ENCODE measurements at places on chromosomes 5 and 9. TPM values are rescaled to one million over a fixed set of nuclear protein-coding genes. Genes with fewer than 3 reads are reported as not detected.

The GPRIN1 gene
- total RNA-seq, result 0.56 TPM

DNA sequence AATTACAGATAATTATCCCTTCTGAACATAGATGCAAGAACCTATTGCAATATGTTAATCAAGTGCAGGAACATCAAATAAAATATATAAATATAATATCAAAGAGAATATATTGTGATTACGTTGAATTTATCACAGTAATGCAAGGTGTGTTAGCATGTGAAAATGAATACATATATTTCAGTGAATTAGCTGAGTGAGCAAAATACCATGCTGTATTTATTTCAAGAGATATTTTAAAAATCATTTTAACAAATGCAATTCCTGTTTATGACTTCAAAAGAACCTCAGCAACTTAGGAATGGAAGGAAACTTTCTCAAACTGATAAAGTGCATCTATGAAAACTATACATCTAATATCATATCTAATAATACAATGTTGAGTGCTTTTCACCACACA is 856.9 kb upstream of the PTPRD start:
- DNase-seq, result no peak

The GHR gene
- 12.8 TPM for total RNA-seq

GRCh38 chr9:30591461-30591860 is 1793.0 kb upstream of the ACO1 start:
- no peak for DNase-seq

DNA sequence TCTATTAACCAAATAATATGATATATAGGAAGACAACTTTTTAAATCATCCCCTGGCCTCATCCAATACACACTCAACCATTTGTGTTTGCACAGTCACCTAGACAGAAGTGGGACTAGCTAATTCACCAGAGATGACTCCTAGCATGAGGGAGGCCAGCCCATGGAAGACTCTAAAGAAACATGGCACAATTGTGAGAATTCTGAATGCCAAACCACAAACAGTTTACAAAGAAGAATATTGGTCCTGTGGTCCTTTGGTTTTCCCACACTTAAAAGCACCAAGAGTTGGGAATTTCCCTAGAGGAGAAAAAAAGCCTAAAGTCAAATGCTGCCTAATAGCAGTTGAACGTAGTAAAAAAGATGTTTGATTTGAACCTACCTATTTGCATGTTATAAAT is 609.9 kb downstream of the ACTL7B start:
- no peak for DNase-seq

GRCh38 chr5:87774804-87775203 is 362.1 kb upstream of the CCNH start:
- no peak for DNase-seq

The QRFP gene
- total RNA-seq, result not detected

The AQP3 gene
- total RNA-seq, result 16.3 TPM

- no peak for DNase-seq
Observed at GRCh38 chr5:14849516-14850294, 21.9 kb downstream of the ANKH start.

DNA sequence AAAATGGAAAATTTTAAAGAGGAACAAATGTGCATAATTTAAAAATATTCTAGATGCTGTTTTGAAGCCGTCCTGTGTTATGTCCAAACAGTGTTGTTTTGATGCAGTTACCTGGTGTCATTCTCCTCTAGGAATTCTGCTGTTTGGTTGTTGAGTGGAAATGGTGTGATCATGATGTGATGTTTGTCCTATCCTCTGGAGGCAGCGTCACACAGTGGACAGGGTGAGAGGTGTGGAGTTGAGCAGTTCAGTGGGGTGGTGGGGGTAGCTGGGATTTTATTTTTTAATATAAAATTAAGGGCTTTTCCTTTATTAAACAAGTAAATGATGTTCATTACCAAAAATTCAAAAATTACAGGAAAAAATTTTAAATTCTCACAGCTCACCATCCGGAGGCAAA is 31.2 kb downstream of the PRDM6 start:
- no peak for DNase-seq

DNA sequence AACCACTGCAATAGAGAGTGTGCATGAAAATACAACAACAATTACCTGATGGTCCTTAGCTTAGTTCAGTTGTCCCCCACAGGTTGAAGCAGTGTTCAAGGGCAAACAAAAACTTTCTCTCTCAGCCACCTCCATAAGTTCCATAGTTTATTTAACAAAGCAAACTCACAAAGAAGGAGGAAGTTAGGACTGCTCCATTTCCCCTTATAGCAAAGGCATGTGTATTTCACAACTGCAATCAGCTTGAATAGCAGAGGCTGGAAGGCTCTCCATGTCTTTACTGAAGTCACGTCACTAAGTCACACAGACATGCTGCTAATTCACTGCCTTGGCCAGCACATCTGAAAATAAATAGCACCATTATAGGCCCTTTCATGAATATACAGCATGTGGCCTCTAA is 43.3 kb downstream of the DOCK8 start:
- no peak for DNase-seq

GRCh38 chr5:116442095-116442534 is 132.5 kb downstream of the SEMA6A start:
- peak; percentile 68 for DNase-seq

- DNase-seq, result no peak
Observed at GRCh38 chr9:71549023-71549422, 219.3 kb downstream of the CEMIP2 start.

- DNase-seq, result peak; percentile 66
Observed at GRCh38 chr5:132065351-132065937, 5.0 kb downstream of the IL3 start.

The PDZD2 gene
- 81.5 TPM for total RNA-seq

- no peak for DNase-seq
Observed at GRCh38 chr5:157766902-157767301, 23.4 kb downstream of the LSM11 start.

- no peak for DNase-seq
Observed at GRCh38 chr5:8944005-8944404, 601.9 kb downstream of the SEMA5A start.

- DNase-seq, result no peak
Observed at GRCh38 chr5:151570058-151570457, 21.1 kb downstream of the FAT2 start.

DNA sequence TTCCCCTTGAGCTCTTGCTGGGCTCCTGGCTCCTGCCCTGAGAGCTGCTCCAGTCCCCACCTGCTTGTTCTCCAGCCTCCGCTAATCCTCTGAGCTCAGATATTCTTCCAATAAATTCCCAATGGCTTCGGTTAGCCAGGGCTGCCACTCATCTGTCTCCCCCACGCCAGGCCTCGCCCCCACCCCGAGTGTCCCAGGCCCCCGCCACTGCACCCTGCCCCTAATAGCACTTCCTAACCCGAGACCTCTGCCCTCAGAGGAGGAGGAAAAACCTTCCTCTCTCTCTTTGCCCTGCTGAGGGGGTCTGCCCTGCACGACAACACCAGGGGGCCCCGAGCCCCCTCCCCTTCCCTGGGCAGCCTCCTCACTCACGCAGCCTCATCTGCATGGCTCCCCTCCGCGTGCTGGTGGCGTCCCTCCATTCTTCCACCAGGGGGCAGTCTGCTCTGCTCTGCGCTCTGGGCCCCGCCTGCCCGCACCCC is 5.4 kb upstream of the LCN15 start:
- no peak for DNase-seq

The CD14 gene
- 37.7 TPM for total RNA-seq

- DNase-seq, result no peak
Observed at GRCh38 chr5:112758676-112759075, 21.0 kb downstream of the APC start.

GRCh38 chr9:120465685-120466407 is 114.1 kb downstream of the CDK5RAP2 start:
- DNase-seq, result no peak

DNA sequence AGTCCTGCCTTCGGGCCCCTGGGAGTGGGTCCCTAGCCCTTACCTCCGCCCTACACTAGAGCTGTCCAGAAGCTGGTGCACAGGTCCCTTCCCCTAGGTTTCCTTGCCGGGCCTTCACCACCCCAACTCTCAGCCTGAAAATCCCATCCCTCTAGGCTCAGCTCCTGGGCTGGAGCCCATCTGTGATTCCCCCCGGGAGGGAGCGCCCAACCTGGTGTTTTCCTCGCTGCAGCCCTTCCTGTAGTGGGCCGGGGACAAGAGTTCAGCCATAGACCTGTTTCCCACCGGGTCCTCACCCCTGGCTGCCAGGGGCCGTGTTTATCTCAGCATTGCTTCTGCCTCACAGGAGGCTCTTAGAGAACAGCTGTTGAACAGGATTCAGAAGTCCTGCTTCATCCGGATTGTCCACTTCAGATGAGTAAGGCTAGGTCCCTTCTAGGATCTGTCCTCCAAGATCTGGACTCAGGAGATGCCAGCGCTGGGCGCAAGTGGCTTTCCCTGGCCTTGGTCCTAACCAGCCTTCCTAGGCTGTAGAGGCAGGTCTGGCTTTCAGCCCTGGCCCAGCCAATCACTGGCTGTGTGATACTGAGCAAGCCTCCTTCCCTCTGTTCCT is 965 bp downstream of the GLIPR2 start:
- no peak for DNase-seq

DNA sequence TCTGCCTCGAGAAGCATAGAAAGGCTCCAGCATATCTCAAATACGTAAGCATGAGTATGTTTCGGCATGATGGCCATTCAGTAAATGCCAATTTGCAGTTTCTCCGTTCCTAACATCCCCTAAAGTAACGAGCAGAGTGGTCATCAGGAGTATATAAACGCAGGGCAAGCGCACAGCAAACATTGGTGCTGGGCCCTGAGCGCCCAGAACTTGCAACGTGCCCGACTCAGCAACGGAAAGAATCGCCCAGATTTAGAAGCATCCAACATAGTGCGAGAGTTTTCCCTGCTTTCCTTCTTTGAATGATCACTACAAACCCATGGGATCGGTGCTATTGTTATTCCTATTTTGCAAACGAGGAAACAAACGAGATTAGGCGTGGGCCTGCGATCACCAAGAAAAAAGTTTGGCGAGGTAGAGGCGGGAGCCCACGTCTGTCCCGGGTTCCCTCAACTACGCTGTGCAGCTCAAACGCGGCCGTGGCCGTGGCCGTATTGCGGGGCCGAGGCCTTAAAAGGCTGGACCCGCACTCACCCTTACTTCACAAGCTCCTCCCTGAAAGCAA is 505 bp downstream of the RPS14 start:
- no peak for DNase-seq

The GPR150 gene
- not detected for total RNA-seq

GRCh38 chr9:93480262-93480661 is 26.9 kb upstream of the FAM120AOS start:
- DNase-seq, result no peak

The CARTPT gene
- total RNA-seq, result not detected

DNA sequence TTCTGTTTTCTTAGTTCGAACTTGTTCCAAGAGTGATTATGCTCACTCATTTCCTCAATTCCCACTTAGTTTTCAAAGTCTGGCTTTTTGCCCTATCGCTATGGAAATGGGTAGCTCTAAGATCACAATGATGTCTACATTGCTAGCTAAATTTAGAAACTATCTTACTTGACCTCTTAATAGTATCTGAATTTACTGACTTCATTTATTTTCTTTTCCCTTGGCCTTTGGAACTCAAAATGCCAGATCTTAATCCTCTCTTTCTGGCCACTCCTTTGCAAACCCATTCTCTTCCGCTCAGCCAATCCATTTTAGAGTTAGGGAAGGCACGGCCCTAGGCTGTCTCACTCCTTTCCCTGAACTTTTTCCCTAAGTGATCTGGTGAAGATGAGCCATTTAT is 137.0 kb downstream of the FER start:
- no peak for DNase-seq

- no peak for DNase-seq
Observed at GRCh38 chr5:10874541-10874940, 113.5 kb upstream of the DAP start.

DNA sequence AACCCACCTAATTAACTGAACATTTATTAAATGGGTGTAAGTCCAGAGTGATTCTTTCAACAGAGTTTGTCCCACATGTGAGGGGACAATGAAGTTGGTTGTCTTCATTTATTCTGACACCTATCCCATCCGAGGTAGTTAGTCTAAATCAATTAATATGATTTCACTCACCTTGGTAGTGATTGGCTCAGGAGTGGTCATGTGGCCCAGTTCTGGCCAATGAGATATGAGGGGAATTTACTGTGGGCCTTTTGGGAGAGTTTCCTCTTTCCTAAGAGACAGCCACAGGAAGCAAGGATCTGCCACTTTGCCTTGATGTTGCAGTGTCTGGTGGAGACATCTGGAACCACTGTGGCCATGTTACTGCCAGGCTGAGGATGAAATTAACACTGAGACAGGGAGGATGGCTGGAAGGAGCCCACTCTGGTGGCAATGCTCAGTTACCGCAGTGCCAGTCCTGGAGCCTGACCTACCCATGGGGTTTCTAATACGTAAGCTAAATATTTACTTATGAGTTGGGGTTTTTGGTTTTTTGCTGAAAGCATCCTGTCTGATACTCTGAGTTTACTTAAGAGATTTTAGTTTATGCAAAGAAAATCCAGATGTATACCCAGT is 118.6 kb downstream of the FGF18 start:
- no peak for DNase-seq

The FAM153A gene
- 0.56 TPM for total RNA-seq

DNA sequence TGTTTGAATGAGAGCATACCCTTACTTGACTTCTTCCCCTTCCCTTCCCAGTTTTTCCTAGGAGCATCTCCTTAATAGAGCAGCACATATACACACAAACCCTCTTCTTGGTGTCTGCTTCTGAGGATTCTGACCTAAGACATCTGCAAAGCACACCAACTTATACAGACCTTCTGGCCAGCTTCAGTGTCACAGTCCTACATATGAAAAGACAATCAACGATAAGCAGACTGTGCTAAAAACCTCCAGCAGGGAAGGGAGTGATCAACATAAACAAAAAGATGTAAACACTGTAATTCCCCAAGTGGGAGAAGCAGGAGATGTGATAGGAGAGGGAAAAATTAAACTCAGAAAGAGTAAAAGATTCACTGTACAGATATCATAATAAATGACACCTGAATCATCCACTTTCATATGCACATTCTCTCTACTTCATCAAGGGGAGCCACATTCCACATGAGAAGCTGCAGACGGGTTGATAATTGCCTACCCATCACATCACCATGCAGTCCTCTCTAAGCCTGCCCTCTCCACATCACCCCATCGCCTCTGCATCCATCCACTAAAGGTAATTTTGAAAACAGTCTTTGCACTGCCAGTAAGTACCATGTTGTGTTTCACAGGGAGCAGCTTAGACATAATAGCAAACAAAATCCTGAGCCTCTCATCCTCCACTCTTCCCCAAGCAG is 13.0 kb downstream of the APBA1 start:
- no peak for DNase-seq

DNA sequence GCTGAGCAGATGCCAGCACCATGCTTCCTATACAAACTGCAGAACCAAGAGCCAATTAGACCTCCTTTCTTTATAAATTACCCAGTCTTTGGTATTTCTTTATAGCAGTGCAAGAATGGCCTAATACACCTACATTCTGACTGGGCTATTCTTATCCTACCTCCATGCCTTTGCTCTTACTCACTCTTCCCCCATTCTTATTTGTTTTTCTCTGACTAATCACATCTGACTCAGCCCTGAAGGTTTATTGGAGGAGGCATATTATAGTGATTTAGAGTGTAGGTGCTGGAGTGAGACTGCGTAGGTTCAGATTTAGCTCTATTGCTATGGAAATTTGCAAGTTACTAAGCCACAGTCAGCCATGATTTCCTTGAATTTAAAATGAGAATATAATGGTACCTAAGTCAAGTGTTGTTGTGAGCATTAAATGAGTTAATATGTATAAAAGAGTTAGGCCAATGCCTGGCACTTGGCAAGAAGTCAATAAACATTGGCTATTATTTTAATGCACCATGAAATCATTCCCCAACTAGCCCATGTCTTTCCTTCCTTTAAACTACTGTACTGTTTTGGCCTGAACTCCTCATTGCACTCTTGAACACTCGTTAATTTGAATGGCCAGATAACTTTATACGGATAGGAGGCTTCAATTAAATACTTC is 531.2 kb upstream of the ZNF608 start:
- DNase-seq, result no peak

Data from Right ventricle myocardium superior (tissue), 1 donor.